ENCODE measurements at places on chromosomes 1 and 21.

GRCh38 chr1:109668123-109668775, 392 bp downstream of the GSTM2 start:
- DNase-seq: no peak

DNA sequence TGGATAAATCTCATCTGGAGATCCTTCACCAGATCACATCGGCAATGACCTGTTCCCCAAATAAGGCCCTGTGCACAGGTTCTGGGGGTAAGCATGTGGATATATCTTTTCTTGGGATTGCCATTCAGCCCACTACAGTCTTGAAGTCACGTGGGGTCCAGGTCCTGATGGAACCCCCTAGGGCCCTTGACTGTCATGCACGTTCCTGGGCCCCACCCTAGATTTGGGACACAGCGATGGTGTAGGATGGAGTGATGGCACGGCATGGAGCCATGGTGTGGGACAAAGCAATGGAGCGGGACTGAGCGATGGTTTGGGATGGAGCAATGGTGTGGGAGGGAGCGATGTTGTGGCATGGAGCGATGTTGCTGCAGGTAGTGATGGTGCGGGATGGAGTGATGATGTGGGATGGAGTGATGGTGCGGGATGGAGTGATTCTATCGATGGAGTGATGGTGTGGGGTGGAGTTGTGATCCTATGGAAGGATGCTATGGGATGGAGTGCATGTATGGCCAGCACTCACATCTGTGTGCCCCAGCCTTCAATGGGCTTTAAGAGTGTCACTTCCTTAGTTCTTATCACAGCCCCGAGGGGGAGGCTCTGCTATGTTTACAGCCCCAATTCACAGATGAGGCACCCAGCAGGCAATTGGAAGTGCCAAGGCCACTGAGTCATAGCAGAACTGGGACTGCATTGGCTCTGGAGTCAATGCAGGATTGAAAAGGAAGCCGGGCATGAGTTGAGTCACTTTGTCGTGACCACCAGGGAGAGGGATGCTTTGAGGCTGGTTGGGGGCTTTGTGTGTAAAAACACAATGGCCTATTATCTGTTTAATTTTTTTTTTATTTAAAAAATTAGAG, 97.0 kb upstream of the C1orf174 start:
- DNase-seq: no peak

GRCh38 chr1:107875689-107876088, 89.3 kb downstream of the VAV3 start:
- DNase-seq: no peak

GRCh38 chr1:109020693-109021257, 21.1 kb downstream of the WDR47 start:
- no peak for DNase-seq

DNA sequence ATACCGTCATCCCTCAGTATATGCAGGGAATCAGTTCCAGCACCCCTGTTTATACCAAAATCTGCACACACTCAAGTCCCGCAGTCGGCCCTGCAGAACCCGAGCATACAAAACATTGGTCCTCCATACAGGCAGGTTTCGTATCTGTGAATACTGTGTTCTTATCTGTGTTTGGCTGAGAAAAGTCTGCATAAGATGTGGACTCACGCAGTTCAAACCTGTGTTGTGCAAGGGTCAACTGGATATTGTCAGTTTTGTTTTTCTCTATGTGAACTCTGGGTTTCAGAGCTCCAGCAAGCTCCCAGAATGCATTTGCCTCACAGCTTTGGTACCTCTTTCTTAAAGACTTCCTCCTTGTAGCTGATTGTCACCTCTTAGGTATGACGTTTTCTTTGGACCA, 100.6 kb downstream of the NR5A2 start:
- DNase-seq: no peak

DNA sequence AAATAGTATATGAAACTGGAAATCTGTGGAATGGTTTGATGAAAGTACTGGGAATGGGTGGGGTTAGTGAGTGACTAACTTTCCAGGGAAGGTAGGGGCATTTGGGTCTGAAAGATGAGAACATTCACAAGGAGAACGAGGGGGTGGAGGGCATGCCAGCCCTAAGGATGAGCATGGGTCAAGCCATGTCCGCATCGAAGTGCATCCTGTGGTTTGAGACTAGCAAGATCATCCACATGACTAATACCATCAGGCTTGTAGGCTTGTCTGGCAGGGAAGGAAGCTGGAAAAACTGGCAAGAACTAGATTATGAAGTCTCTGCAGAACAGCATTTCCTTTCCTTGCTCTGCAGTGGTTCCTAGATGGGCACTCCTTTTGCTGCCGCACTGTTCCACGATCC, 70.4 kb upstream of the UBE2U start:
- peak; percentile 10 for DNase-seq

DNA sequence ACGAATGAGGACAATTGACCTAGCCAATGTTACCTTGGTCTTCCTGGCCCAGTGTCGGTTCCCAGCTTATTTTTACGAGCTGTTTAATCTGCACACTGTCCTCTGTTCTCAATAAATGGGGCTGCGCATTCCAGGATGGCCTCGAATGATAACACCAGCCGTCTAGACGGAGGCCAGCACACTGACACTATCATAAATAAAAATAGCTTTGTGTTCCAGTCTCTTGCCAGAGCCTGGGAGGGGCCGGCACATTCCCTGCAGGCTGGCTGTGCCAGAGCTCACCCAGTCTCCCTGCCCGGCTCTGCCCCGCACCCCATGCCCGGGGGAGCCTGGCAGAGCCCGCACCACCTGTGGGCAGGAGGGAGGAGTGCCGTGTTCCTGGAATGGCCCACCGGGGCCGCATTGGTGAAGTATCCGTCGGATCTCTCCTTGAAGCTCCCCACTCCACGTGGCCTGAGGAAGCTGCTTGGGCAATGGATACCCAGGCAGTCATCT, 92.1 kb downstream of the SPSB1 start:
- DNase-seq: no peak

GRCh38 chr1:240478536-240478935, 133.4 kb downstream of the GREM2 start:
- DNase-seq: no peak

DNA sequence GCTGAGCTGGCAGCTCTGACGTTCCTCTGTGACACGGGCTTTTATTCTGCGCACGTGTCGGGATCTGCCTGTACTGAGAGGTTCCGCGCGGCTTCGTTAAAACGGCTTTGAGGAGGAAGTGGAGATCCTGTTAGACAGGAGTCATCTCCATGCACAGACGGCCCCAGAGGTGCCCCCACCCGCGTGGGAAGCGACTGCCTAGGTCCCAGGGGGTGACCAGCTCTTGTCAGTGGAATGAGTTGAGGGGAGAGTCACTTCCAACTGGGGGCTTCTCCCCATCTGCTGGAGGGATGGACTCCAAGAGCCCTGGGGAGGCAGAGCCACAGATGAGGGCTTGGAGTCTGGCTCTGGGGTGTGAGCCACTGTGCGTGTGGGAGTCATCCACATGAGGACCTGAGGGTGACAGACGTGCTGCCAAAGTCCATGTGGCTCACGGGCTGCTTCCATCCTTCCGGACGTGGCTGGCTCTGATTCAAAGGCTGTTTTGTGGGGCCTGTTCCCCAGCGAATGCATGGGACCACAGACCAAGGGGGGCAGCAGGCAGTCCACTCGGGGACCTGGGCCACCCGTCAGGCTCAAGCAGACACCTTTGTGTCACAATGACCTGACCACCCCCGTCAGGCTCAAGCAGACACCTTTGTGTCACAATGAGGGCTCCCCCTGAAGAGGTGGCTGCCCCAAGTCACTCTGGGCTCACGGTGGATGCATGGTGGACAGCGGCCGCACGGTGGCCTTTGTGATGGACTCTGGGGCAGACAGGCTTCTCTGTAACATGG, 26.8 kb downstream of the PTTG1IP start:
- DNase-seq: peak; percentile 88

- DNase-seq: peak; percentile 24
These were observed 55.8 kb downstream of the YARS1 start for GRCh38 chr1:32761253-32761877.

GRCh38 chr1:109933856-109934711, 23.4 kb downstream of the CSF1 start:
- peak; percentile 81 for DNase-seq

GRCh38 chr1:110412576-110412975, 5.1 kb upstream of the LAMTOR5 start:
- DNase-seq: peak; percentile 92

- no peak for DNase-seq
These were observed 1.5 kb upstream of the HDGF start for GRCh38 chr1:156752843-156753482.

GRCh38 chr1:64508629-64509028, 38.7 kb downstream of the CACHD1 start:
- no peak for DNase-seq

GRCh38 chr1:116698244-116698595, 30.7 kb upstream of the IGSF3 start:
- no peak for DNase-seq

DNA sequence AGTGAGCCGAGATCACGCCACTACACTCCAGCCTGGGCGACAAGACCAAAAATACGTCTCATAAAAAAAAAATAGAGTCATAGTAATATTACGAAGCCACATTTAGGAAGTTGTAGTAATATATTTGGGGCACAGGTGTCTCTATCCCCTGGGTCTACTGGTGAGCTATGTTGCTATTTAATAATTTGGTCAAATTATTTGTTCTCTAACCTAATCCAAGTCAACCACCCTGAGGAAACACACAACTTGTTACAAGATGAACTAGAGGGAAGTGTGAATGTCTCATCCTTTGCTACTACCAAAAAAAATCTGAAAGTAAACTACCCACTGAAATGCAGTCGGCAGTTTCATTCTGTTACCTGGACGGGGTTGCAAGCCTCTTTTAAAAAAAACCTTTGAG, 35.3 kb downstream of the RGS8 start:
- no peak for DNase-seq

DNA sequence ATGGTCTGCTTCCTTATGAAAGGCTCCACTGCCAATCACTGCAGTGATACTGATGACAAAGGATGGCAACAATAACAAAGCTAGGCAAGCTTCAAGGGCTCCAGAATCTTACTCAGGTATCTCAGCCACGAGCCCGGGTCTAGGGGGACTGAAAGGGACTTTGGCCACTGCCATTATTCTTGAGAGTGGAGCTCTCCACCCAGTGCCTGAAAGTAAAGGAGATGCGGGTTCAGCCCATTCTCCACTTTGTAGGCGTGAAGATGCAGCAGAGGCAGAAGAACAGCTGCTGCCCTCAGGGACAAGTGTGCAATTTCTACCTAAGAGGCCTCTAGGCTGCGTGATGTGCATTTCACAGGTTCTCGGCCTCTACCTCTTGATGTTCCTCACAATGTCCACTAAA, 31.4 kb upstream of the SLAMF9 start:
- no peak for DNase-seq

DNA sequence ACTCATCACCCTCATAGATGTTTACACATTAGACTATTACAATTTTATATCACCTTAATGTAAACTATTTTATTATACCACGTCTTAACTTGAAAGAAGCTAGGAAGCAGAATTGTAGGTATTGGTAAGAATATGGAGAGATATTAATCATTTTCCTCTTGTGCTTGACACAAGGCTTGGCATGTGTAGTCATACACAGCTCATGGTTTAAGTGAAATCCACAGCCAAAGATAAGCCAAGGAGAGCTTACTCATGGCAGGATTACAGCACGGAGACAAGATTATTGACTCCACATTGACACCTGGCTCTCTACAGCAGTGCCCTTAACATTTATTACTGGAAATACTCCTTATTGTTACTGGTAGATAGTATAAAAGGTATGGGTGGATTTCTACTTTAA, 68.4 kb upstream of the ADGRL4 start:
- DNase-seq: no peak

- peak; percentile 5 for DNase-seq
These were observed 273.4 kb downstream of the PCP4 start for GRCh38 chr21:40140675-40141074.

GRCh38 chr1:171877701-171878100, 36.4 kb downstream of the DNM3 start:
- DNase-seq: peak; percentile 6

DNA sequence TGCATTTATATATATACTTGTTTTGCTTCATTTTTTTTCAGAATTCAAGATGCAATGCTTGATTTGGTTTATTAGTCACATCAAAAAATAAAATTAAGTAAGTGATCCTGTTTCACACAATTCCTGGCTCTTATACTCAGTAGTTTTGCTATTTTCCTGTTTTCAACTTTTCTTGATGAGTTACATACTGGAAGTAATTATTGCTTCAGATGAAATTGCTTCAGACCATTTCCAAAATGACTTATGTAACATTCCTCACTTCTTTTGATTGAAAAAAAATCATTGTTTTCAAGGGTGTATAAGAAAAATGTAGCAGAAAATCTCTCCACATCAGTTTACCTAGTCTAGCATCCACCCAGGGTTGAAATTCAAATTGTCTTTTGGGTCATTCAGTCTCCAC, 65.0 kb downstream of the RGS2 start:
- no peak for DNase-seq

DNA sequence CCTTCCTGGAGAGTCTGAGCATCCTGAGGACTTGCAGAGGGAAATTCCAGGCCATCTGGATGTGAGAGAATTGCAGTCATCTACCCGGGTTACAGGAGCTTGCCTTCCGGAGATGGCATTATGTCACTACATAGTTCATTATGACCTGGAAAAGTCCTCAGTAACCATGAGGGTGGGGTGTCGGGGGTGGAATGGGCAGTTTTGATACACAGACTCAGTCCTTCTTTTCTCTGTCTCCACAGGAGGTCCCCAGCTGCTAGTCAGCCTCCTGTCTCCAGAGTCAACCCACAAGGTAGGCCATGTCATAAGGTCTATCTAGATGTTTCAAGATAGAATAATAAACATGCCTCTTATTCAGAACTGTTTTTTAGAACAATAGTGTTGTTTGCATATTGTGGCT, 268.2 kb upstream of the SGIP1 start:
- no peak for DNase-seq

DNA sequence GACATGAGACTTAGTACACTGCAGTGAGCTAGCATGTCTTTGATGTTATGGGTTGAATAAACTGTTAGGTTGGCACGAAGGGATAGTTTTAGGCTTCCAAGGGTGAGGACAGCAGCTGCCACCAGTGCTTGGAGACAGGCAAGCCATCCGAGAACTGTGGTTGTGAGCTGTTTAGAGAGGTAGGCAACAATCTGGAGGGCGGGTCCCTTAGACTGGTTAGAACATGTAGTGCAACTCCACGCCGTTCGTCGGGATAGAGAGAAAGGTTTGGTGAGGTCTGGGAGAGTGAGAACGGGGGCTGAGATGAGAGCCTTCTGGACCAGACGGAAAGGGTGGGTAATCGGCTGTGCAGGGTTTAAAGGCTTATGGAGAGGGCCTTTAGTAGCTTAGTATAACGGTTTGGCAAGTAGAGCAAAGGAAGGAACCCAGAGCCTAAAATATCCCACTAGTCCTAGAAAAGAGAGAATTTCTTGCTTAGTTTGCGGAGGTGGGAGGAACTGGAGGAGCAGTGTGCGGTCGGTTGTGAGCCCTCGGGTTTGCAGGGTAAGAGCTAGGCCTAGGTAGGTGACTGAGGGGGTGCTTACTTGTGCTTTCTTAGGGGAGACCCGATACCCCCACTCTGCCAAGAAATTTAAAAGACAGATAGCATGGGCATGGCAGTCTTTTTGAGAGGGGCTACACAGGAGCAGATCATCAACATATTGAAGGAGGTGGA, 72.8 kb downstream of the CNST start:
- no peak for DNase-seq
